ENCODE measurements at places on chromosomes 3 and 15.

DNA sequence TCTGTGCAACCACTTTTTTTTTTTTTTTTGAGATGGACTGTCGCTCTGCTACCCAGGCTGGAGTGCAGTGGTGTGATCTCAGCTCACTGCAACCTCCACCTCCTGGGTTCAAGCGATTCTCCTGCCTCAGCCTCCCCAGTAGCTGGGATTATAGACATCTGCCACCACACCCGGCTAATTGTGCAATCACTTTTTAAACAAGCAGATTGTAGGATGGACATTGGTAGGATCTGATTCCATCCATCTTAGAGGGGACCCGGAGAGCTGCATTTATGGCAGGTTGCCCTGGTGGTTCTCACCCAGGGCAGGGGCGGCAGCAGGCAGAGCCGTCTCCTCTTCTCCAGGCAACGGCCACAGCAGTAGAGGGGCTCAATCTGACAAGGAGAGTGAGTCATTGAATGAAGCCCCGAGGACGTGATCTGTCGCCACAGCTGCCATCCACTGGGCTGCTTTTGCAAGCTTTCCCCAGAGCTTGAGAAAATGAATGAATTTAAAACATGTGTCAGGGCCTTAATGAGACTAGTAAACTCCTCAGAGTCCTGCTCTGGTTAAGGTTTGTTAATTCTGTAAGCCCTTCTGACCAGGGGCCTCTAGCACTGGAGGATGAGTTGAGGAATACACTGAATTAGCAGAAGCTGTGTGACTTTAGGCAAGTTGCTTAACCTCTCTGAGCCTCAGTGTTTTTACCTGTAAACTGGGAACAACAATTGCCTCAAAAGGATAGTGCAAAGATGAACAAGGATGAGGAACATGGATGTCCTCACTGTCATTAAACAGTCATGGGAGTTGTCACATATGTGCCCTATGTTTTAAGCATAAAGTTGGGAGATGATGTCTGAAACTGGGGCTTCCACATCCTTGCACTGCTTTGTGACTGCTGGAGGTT lies 129.1 kb downstream of the ASB7 start:
- H3K27ac ChIP-seq, result no peak overlapping the region
- H3K4me1 ChIP-seq, result no peaks in the 10 kb centered on the region
- H3K4me3 ChIP-seq, result no peak overlapping the region
- no peaks in the 10 kb centered on the region for H3K36me3 ChIP-seq

- no peaks in the 10 kb centered on the region for H3K4me1 ChIP-seq
- H3K4me3 ChIP-seq, result no peak overlapping the region
- DNase-seq, result no peak
- H3K27me3 ChIP-seq, result peaks cover 19% of the 10 kb centered on the region
- no peaks in the 10 kb centered on the region for H3K36me3 ChIP-seq
- H3K27ac ChIP-seq, result no peak overlapping the region
These were observed 63.6 kb downstream of the MOBP start for GRCh38 chr3:39531066-39531465.

GRCh38 chr3:14154895-14155440 lies 23.4 kb downstream of the XPC start:
- no peak overlapping the region for H3K4me3 ChIP-seq
- DNase-seq, result no peak
- peaks cover 6% of the 10 kb centered on the region for H3K4me1 ChIP-seq
- H3K27ac ChIP-seq, result no peak overlapping the region

- H3K27ac ChIP-seq, result no peak overlapping the region
- H3K36me3 ChIP-seq, result no peaks in the 10 kb centered on the region
- peaks cover 38% of the 10 kb centered on the region for H3K4me1 ChIP-seq
- no peak for DNase-seq
- H3K4me3 ChIP-seq, result no peak overlapping the region
- no peaks in the 10 kb centered on the region for H3K27me3 ChIP-seq
These were observed 15.0 kb downstream of the SFMBT1 start for GRCh38 chr3:53030619-53031449.

- no peak overlapping the region for H3K4me3 ChIP-seq
- H3K4me1 ChIP-seq, result peaks cover 8% of the 10 kb centered on the region
- no peak overlapping the region for H3K27ac ChIP-seq
- no peaks in the 10 kb centered on the region for H3K36me3 ChIP-seq
- H3K27me3 ChIP-seq, result no peaks in the 10 kb centered on the region
These were observed 658.0 kb upstream of the KCNMB2 start for GRCh38 chr3:177878192-177878591.

DNA sequence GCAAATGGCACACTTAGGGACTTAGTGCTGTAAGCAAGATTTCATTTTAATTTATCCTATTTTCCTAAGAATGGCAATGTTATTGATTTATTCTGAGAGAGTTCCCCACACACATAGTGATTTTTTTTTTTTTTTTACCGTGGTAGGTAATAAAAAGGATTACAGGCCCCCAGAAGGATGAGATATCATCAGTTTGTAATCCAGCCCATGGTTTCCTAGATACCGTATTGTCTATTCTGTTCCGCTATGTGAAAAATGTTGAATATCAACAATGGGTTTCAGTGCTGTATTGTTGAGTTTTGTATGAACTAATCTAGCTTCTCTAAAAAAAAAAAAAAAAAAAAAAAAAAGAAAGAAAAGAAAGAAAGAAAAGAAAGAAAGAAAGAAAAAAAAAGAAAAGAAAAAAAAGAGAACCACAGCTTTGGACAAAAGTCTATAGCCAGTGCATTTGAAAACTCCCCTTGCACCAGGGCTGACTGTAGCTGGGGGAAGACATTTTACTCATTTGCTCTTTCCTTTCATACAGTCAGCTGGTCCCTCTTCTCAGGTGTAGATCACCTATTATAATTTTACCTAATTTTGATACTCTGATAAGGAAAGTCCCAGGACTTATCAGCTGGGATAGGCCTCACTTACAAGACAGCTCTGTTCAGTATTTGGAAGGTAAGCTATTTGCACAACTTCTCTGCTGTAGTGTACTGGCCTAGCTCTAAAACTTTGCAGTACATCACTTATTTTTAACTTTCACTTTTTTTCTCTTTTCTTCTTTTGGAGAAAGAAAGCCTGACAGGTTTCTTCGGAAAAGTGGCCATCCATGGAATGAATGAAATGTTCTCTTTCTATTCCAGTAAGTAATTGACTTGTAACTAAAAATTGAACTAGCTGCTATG lies 101.4 kb upstream of the SOX2 start:
- H3K27me3 ChIP-seq, result no peaks in the 10 kb centered on the region
- no peak for DNase-seq
- no peak overlapping the region for H3K27ac ChIP-seq
- no peaks in the 10 kb centered on the region for H3K4me1 ChIP-seq
- H3K36me3 ChIP-seq, result no peaks in the 10 kb centered on the region

GRCh38 chr15:48170981-48171380 lies 7.1 kb downstream of the MYEF2 start:
- peaks cover 11% of the 10 kb centered on the region for H3K36me3 ChIP-seq
- no peaks in the 10 kb centered on the region for H3K27me3 ChIP-seq
- no peak for DNase-seq
- no peak overlapping the region for H3K27ac ChIP-seq
- no peak overlapping the region for H3K4me3 ChIP-seq

GRCh38 chr15:38068626-38069391 lies 134.4 kb downstream of the TMCO5A start:
- peak; percentile 58 for DNase-seq
- H3K27ac ChIP-seq, result no peak overlapping the region

Measured in stimulated activated naive B cell treated with anti-CD40 and anti-IgM and Interleukin-4, amounts not matched to agents 10 μg/mL and 1 μg/mL and 100 μg/mL, for 72 hours (primary cell).